ENCODE measurements at places on chromosomes 1 and 21.

DNA sequence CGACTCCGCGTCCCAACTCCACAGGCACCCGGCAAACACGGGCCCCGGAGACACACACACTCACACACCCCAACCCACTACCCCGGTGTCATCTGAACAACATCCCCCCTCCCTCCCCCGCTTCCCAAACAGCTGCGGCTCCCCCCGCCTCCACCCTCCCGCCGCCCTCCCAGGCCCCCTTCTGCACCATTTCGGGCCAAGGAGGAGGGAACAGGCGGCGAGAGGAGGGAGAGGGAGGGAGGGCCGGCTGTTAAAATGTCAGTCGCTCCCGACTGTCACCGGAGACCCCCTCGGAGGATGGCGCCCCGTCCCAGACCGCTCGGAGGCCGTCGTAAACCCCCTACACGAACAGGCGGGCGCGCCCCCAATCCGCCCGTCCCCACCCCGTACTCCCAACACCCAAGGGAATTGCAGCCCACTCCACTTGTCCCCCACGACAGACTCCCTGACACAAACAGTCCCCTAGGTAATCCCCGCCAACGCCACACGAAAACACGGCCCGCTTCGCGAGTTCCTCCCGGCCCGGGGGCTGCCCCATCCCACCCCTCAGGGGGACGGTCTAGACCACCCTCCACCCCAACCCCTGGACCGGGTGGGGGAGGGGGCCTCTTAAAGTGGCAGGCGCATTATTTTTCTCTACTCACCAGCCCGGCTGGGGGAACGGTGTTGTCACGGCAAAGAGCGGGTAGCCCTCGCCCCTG lies 583 bp downstream of the MEF2D start:
- DNase-seq = peak; percentile 72

DNA sequence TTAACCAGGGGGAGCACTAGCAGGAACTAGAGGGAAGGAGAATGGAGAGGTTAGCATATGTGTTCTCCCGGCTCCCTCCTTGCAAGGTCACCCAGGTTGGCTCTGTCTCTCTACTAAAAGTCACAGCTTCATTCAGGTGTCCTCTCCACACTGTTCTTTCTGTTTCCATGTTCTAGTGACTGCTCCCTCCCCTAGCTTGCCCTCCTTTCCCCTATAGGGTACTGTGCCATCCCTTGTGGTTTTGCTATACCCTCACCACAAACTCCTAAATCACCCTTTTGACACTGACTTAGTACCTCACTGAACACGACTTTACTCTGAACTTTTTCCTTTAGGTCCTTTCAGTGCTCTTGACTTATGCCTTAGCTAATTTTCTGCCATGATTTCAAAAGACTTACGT lies 389.3 kb downstream of the ST6GALNAC3 start:
- DNase-seq = no peak

GRCh38 chr1:40401473-40402201 lies 28.1 kb downstream of the SMAP2 start:
- DNase-seq = no peak

GRCh38 chr1:58047265-58047858 lies 499.2 kb downstream of the OMA1 start:
- no peak for DNase-seq

GRCh38 chr1:48715921-48716320 lies 60.8 kb downstream of the BEND5 start:
- DNase-seq = no peak

DNA sequence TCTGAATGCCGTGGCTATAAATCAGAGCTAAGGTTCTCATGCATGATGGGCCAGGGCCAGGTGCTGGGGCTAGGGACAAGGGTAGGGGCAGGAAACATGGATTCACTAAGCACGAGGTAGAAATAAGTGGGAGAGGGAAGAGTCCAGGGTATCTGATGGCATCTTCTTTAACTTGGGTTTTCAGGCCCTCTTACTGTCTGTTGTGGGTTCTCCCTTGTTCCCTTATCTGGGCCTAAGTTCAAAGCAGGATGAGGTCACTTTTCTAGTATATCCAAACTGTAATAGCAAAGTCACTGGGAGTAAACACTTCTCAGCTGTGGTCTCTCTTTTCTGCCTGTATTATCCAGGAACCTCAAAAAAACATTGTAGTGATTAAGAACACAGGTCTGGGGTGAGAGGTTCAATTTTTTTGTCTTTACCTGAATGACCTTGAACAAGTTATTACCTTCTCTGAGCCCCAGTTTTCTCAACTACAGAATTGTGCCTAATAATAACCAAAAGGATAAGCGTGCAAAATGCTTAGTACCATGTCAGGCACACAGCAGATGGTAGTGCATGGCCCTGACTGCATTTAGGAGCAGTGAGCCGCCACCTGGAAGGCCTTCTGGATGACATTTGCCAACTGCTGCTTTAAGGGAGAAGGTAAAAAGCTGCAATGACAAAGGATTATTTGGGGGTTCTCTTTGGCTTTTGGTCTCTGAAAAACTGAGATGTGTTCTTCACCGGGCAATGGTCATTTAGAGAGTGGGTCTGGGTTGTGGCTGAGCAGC lies 53.6 kb upstream of the A3GALT2 start:
- no peak for DNase-seq

GRCh38 chr1:230243146-230243545 lies 176.1 kb downstream of the GALNT2 start:
- DNase-seq = no peak

DNA sequence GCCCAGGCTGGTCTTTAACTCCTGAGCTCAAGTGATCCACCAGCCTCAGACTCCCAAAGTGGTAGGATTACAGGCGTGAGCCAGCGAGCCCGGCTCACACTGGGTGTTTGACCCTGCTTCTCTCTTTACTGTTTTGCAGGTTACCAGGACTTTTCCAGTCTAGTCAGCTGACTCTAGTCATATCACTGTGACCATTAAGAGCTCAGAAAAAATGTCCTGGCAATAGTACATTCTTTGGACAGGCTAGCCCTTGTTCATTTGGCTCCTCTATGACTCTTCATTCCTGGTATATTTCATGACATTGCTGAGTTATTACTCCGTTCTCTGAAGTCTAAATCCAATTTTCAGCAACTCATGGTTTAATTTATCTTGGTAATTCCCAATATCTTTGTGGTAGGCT lies 8.0 kb upstream of the CA6 start:
- DNase-seq = no peak

- no peak for DNase-seq
These were observed 74.0 kb downstream of the NUF2 start for GRCh38 chr1:163395790-163396189.

DNA sequence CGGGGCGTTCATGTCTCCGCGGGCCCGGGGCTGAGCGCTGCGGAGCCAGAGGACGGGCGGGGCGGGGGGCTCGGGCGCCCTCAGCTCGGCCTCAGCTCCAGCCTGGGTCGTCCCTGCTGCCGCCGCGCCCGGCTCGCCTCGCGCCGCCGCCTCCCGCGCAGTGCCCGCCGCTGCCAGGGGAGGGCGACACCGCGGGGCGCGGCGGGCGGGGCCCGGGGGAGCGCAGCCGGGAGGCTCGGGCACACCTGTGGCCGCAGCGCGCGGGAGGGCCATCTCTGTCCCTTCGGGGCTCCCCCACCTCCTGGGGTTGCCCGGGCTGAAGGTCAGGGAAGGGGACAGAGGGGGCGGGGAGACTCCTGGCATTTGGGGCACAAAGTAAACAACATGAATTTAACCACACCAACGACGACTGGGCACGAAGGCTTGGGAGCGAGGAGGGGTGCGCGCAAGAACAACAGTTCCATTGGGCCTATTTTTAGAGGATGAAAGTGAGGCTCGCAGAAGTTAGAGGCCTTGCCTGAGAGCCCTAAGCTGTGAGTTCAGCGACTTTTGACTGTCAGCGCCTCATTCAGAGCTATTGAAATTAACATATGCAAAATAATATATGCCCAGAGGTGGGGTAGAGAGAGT lies at the start of gene FAM131C:
Gene FAM131C, minus strand, starts transcription at position 162 of the 630 bp plus-strand sequence. CDS start 209 bp downstream, outside the sequence.
- no peak for DNase-seq

DNA sequence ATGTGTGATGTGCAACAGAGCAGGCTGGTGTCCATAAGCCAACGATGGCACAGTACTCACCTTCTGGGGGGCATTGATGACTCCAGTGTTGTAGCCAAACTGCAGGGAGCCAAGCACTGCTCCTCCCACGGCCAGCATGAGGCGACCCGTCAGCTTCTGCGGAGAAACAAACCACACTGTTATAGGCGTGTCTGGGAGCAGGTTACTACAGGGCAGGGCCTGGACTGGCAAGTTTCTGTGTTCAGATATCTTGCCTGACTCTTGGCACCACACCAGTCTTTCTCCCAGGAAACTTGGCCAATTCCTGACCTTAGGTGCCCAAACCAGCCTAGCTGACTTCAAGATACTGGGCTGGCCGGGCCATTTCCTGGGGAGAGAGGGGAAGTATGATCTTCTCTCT lies 15.5 kb downstream of the SLC2A1 start:
- no peak for DNase-seq

DNA sequence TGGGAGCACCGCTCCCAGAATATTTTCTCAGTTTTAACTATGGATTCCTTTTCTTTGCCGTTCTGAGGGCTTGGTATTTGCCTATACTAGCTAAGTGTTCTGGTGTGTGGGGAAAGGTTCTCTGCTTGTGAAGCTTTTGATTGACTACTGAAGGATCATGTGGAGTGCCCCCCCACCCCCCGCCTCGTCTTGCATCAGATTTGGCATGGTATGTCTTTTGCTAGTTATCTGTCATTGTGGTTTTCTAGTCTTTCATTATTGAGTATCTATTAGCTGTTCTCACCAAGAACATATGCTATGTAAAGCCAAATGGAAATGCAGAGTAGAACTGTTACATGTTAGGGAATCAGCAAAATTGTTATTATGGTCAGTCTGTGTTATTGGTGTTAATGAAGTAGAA lies 58.3 kb downstream of the MACF1 start:
- DNase-seq = no peak

- no peak for DNase-seq
These were observed 17.2 kb upstream of the NCF2 start for GRCh38 chr1:183607322-183607980.

DNA sequence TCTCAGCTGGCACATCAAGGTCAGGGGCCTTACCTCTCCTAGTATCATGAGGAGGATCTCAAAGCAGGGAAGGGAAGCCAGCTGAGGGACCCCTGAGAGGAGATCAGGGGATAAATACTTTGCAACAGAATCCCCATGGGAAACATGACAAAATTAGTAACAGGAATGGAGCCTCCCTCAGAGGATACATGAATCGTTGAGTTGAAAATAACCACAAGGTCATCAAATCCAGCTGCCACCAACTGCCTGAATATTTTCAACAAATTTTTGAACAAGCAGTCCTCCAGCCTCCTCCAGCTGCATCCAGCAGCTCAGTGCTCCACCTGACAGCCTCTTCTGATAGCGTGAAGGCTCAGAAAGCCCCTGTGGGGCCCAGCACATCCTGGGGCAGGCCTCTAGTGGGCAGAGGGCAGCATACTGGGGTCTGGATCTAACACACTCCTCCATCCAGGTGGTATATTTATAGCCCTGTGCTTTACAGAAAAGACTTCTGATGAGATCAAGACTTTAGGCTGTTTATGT lies 404.3 kb downstream of the NTNG1 start:
- no peak for DNase-seq

DNA sequence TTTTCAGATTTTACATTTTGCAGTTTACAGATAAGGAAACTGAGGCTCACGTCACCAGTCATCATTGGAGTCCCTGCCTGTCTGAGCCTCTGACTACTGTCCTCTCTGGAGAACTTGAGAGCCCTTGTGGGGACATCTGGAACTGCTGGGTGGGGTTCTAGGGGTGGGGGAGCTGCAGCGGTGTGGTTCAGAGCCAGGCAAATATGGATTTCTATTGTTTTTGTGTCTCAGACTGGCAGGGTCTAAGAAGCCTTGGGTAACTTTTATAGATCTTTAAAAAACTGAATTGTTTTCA lies 46.9 kb downstream of the IER5 start:
- DNase-seq = no peak

- no peak for DNase-seq
These were observed 16.2 kb upstream of the MATN1 start for GRCh38 chr1:30739601-30740000.

DNA sequence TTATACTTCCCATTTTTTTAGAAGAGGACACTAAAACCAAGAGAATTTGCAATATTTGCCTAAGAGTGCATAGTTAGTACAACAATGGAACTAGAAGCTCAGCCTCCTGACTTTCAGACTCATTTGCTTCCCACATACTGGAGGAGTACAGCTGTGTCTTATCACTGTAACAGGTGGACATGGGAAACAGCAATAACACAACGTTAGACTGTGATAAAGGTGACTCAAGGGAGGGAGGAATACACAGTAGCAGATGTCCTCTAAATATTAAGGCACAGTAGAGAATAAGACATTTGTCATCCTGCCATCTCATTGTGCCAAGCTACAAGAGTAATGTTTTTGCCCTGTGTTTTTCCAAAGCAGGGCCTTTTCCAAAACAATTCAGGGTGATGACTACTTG lies 55.4 kb upstream of the JAK1 start:
- DNase-seq = no peak

DNA sequence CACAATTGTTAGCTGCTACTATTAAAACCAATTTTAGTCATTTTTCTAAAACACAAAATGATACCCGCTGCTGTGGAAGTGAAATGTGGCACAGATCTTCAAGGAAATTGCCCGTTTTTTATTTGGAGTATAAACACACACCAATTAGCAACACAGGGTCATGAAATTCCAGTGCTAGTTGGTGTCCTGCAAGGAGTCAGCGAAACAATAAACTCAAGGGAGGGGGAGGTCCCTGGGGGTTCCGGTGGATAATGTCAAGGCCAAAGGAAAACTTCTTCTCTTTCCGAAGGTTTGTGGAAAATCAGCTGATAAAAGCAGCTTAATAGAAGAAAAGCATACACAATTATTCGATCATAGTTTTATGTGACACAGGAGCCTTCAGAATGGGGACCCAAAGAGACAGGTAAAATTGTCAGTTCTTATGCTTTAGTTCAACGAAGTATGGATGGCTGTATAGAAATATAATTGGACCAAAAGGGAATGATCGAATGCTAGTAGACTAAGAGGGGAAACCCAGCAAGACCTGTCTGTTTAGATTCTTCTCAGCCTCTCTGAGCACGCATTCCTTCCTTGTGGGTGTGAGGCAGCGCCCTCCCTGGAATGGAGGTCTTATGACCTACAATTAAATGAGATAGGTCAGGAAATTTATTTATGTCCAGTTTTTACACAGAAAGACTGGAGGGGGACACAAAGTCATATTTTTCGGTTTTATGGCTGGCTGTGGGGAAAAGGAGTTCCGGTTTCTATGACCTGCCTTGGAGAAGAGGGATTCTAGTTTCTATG lies 65.9 kb downstream of the KCNK1 start:
- DNase-seq = no peak

GRCh38 chr21:44616591-44616926 lies 4.7 kb downstream of the KRTAP10-8 start:
- DNase-seq = no peak

All from KG1 (cell line).